ENCODE measurements at places on chromosomes 6 and 20.

- DNase-seq: no peak
Measured at GRCh38 chr20:32495949-32496348, 89.2 kb downstream of the NOL4L start.

GRCh38 chr6:166023273-166023989 is 144.2 kb downstream of the TBXT start:
- no peak for DNase-seq

DNA sequence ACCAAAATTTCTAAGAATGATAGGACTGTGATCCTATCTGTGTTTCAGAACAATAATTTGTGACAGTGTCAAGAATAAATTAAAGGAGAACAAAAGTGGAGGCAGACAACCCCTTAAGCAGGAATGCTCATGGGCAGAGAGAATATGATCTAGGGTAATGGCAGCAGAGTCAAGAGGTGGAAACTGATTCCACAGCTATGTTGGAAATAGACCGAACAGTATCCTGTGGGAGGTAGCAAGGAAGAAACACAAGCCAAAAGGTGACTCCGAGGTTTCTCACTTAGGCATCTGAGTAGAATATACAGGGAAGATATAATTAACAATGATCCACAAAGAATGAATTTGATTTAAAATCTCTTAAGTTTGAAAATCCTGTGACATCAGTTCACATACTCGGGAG is 100.5 kb downstream of the NRSN1 start:
- no peak for DNase-seq

DNA sequence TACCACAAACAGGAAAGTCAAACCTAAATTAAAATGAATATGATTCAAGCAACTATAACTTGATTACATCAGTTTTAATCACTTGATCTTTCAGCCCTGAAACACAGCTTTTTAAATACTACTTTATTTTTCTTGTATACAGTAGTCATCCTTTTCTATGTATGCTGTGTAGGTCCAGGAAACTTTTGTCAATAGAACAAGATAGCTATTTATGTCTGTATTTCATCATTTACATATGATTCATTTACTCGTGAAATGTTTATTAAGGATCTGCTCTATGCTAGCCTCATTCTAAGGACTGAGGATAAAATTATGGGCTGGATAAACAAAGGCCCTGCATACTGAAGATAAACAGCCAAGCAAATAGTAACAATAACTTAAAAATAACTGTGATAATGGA is 930.2 kb downstream of the TFAP2A start:
- no peak for DNase-seq

GRCh38 chr6:111651185-111652034 is 45.7 kb upstream of the TRAF3IP2 start:
- DNase-seq: no peak

GRCh38 chr6:125528621-125529041 is 220.8 kb upstream of the HEY2 start:
- no peak for DNase-seq

DNA sequence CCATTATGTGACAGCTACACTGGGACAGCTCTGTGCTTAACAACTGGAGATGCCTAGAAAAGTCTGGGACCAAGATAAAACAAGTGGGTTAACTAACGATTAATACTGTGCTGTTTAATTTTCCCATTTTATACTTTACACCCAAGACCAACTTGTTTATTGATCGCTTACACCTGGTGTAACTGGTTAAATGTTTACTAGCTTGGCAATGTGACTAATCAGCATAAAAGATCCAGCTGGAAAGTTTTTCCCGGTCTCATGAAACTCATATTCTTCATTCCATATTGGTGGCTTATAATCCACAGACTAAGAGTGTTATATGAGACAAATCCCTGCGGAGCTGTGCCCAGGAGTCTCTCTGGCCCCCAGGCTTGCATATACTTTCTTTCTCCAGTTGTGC is 101.7 kb upstream of the GJE1 start:
- no peak for DNase-seq

GRCh38 chr6:5143634-5144311 is 58.6 kb downstream of the PPP1R3G start:
- peak; percentile 68 for DNase-seq

GRCh38 chr20:56516631-56517030 is 7.9 kb upstream of the FAM209A start:
- DNase-seq: no peak

DNA sequence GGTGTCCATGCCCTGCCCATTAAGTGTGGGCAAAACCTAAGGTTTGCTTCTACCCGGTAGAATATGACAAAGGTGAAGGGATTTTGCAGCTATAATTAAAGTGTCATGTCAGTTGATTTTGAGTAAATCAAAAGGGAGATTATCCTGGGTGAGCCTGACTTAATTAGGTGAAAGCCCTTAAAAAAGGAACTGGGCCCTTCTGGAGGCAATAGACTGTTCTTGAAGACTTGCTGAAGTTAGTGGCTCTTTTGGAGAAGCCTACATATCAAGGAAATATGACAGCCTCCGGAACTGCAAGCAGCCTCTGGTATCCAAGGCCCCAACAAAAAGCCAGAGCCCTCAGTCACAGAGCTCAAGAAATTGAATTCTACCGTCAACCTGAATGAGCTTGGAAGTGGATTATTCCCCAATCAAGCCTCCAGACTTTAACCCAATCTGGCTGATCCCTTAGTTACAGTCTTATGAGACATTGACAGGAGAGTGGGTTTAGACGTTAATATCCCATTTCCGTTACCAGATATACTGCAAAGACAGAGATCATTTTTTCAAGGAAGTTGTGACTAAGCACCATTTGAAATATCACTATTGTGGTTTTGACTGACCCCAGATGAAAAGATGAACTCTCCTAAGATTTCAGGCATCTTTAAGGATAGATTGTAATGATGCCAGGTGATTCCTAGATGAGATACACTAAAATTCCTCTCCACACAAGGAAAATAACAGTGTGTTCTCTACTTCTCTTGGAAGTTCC is 303.4 kb downstream of the PLCB1 start:
- no peak for DNase-seq

- DNase-seq: no peak
Measured at GRCh38 chr20:36728986-36729385, 16.9 kb downstream of the NDRG3 start.

GRCh38 chr6:1143655-1144054 is 168.2 kb upstream of the FOXQ1 start:
- no peak for DNase-seq
